ENCODE measurements at places on chromosomes 5 and 9.

- no peak for DNase-seq
These were observed 75.4 kb upstream of the MAN2A1 start for GRCh38 chr5:109614301-109614700.

DNA sequence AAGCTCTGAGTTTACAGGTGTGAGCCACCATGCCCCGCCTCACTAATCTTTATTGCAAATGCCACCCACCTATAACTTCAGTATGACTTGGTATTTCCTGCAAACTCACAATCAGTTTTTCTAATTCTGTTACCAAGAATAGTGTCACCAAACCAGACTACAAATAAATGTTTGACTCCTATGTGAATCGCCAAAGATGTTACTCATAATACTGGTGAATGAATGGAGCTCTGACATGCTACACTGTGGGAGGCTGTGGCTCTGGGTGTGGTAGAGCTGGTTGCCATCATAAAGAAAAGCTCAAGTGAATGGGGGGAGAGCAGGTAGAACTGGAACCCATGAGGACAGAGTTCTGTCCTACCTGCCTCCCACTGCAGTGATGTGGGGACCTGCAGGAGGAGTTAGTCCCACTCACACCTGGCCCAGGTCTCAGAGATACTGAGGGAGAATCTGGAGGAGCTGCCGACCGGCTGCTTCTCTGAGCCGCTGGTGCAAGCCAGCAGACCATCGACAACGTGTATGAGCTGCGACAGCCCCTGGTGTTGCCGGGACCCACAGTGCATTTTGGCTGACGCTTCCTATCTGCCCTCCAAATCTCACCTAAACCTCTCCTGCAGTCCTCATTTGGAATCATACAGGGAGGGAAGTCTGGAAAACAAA is 95.7 kb downstream of the ENTREP1 start:
- no peak for DNase-seq

GRCh38 chr5:82664732-82665131 is 386.6 kb upstream of the RPS23 start:
- DNase-seq: no peak

GRCh38 chr9:71249729-71250317 is 128.4 kb upstream of the TRPM3 start:
- peak; percentile 52 for DNase-seq

DNA sequence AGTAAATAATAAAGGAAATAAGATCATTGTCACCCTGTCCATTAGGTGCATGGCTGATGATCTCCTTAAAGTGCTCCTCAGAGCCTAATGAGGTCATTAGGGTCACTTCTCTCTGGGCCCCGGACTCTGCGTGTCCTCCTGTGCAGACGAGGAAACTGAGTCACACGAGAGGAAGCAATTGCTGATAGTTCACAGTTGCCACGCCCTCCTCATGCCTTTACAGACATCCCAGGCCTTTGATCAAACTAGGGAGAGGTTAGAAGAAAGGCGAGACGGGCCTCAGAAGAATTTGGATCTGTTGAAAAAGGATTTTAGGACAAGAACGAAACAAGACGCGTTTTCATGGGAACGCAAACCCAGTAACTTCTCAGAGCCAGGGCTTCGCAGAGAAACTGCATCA is 32.0 kb upstream of the MSX2 start:
- DNase-seq: no peak

DNA sequence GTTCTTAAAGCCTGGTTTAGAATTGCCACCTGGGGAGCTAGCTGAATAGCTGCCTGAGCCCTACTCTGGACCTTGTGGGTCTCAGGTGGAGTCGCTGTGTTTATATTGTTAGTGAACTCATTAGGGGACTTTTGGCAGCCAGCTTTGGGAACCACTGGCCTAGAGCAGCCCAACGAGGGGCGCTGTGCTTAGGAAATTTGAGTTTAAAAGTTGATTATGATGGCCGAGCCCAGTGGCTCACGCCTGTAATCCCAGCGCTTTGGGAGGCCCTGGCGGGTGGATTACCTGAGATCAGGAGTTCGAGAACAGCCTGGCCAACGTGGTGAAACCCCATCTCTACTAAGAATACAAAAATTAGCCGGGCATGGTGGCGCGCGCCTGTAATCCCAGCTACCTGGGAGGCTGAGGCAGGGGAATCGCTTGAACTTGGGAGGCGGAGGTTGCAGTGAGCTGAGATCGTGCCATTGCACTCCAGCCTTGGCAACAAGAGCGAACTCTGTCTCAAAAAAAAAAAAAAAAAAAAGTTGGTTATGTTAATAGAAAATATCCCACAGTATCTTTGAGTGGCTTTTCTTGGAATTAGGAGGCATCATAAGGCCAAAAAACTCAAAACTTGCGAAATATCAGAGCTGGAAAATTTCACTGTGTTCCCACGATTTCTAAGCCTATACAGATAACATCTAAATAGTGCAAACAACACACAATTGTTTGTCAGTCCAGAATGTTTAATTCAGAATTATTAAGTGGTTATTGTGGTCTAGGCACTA is 809 bp downstream of the MCCC2 start:
- no peak for DNase-seq

GRCh38 chr9:16505199-16505598 is 365.3 kb downstream of the BNC2 start:
- no peak for DNase-seq

DNA sequence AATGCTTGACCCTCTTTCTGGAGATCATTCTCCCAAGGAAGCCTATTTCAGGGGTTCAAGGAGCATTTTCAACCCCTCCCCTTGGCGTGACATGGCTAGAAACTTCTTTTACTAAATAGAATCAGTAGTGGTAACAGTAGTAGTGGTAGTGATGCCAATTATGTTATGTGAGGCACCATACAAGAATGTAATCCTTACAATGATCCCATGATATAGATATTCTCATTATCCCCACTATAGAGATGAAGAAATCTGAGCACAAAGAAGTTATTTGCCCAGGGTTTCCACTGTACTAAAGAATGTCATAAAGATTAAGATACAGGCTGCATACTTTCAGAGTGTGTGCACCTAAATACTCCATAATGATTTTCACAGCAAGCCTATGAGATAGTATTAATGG is 155.4 kb upstream of the CLINT1 start:
- DNase-seq: no peak

GRCh38 chr5:140857177-140857986 is 1.7 kb downstream of the PCDHA10 start:
- no peak for DNase-seq

DNA sequence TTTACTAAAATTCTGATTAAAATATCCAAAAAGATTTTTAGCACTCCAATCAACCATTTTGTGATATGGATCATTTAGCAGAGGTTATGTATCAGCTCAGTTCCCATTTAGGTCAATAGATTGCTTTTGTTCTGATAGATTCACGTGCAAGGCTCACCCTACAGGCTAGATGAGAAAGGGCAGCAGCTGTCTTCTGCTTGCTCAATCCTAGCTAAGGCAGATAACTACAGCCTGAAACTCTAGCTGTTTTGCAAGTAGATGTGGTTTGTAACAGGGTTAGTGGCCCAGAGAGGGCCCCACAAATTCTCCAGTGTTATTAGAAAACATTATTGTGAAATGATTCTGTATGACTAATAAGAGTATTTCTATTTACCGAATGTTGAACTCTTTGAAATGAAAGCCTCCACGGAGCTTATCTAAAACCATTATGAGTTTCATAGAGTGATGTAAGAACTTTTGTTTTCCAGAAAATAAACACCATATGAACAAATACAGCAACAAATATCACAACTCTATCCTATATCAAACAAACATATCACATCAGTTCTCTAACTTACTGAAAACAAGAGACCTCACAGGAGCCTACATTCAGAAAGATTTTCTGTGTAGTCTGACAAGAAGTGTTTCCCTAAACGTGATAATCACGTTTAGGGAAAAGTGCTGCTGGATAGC is 841.9 kb upstream of the ACO1 start:
- no peak for DNase-seq

- peak; percentile 73 for DNase-seq
These were observed 107.0 kb upstream of the NUDT12 start for GRCh38 chr5:103669615-103670014.

DNA sequence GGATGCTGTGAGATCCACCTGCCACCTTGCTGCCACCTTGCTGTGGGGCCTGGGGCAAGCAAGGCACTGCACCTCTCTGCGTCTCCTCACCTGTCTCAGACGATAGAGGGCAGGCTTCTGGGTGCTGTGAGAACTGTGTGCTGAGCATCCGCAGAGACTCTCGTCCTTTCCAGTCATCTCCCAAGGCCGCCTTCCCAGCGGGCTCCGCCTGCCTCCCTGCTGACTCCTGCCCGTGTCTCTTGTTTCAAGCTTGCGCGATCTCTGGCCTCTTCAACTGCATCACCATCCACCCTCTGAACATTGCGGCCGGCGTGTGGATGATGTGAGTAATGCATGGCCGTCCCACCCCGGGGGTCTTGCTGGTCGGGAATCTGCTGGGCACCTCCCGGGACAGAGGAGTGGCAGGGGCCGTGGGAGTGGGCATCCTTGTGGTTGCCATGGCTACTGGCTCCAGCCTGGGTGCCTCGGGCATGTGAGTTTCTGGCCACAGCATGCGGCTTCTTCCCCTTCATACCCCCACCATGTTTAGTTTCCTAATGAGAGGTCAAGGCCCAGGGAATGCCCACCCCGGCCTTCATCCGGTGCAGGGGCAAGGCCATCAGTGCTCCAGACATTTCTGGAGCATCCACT is 3.6 kb downstream of the CACFD1 start:
- DNase-seq: no peak

DNA sequence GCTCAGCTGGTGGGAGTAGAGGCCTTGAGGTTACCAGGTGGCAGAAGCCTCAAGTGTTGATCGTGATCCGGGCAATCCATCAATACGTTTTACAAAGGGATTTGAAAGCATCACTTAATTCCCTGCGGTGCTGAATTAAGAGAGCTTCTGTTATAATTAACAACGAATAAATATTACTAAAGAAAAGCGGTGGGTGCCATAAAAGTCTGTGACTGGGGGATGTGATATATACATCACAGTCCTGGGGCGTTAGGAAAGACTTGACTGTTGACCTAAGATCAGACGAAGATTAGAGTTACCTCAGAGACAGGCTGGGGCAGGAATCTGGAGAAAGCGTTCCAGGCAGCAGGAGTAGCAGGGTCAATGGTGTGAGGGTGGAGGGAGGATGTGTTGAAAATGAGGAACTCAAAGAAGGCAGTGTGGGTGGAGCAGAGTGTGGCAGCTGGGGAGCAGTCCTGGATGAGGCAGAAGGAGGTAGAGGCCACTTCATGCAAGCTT is 6.7 kb upstream of the C5orf63 start:
- peak; percentile 66 for DNase-seq

- DNase-seq: no peak
These were observed 21.7 kb downstream of the ALG2 start for GRCh38 chr9:99199938-99200539.

DNA sequence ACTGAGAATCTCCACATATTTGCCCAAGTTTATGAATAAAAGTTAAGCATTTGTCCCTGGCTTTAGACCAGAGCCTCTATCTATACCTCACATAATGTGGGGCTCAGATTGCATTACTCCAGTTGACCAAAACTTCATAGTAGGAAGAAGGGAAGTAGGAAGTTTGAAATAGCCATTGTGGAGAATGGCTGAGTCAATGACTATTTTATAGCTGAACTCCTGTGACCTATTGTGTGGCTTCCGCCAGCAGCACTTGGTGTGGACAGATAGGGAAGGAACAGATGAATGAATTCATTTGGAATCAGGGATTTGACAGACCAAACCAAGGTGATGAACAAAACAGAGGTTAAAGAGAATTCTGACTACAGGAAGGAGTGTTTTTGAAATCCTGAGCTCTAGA is 92.9 kb upstream of the LPAR1 start:
- no peak for DNase-seq

DNA sequence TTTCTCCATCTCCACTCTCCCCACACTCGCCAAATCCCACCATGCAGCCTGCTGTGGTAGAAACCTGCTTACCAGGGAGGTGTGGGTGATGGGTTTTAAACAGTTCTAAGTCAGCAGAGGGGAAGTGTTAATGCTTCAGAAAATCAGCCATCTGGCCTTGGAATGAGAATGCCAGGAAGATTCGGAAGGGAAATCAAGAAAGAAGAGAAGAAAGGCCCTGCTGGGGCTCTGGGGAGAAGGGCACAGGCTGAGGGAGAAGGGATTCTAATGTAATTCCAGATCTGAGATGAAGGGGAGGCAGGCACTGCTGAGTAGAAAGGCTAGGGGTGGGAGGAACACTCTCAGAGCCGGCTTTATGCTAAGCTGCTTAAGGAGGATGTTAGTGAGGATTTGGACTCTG is 434.7 kb upstream of the DMAC1 start:
- DNase-seq: no peak

DNA sequence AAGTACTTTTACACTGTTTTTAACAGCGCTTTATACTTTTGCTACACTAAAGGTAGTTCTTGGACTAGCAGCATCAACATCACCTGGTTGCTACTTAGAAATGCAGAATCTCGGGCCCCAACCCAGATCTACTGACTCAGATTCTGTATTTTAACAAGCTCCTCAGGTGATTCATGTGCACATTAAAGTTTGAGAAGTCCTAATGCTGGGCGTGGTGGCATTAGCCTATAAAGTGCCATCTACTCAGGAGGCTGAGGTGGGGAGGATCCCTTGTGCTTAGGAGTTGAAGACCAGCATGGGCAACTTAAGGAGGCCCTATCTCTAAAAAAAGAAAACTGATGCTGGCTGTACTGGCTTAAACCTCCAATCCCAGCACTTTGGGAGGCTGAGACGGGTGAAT is 26.7 kb downstream of the TMEM252 start:
- DNase-seq: no peak

DNA sequence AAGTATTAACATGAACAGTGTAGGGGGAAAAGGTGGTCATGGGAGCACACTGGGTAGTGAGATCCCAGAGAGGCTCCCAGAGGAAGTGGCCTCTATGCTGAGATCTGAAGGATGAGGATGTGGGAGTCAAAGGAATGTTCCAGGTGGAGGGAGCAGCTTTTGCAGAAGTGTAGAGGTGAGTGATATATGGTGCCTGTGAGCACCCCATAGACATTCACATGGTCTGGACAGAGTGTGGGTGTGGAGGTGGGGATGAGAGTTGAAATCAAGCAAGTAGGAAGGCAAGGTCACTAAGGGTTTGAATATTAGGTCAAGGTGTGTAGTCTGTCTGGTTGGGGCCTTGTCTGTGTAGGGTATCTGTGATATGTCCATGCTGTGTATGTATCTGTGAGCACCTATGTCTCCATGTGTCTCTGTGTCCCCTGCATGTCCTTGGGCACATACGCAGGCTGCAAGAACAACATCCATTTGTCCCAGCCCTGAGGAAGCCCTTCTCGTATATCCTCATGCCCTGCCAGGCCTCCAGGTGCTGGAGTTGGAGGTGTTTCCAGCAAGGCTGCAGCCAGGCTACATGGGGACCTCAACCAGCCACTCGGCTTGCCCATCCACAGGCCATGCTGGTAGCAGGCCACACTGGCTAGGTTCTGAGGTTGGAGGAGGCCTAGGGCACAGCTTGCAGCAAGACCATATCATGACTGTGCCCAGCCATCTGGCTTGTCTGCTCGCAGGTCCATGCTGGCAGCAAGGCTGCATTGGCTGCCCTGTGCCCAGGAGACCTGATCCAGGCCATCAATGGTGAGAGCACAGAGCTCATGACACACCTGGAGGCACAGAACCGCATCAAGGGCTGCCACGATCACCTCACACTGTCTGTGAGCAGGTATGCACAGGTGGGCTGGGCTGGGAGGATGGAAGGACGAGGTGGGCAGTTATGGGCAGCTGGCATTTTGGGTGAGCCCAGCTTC is 4.7 kb downstream of the PDLIM4 start:
- DNase-seq: no peak

Measured in NCI-H1105 (cell line).